ENCODE measurements at places on chromosomes 7 and 10.
A peak's percentile ranks its signal among the peaks of the same experiment; 100 is the strongest.

DNA sequence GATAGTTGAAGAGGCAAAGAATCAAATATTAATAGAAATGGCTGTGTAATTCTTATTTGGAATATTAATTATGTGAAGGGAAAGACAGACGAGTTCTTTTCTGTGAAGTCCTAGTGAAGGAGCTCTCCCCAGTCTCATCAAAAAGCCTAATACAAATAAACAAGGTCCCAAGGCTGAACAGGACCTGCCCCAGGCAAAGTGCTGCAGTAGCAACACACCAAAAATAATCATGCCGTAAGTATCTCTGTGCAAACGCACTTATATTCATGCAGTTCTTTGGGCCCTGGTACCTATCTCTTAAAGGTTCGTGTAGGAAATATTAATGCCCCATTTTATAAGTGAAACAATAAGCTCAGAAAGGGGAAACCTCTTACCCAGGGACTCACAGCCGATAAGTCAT is 12.2 kb upstream of the CHST15 start:
- no peak for DNase-seq

GRCh38 chr10:118444069-118444468 is 101.9 kb upstream of the FAM204A start:
- no peak for DNase-seq

GRCh38 chr10:75646916-75647315 is 215.5 kb downstream of the LRMDA start:
- DNase-seq = no peak

- no peak for DNase-seq
Observed at GRCh38 chr10:73553761-73554160, 37.4 kb downstream of the USP54 start.

DNA sequence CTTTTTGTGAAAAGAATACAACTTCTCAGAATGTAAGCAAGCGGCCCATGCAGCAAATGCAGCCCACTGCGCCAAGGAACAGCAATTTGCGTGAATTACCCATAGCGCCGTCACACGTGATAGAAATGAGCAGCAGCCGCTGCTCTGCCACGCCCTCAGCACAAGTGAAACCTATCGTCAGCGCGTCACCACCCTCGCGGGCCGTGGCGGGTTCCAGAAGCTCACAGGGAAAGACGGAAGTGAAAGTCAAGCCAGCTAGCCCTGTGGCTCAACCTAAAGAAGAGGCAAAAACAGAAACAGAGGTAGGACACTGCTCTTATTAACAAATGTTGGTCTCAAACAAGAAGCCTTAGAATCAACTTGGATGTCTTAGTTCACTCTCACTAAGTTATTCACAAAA is 70.5 kb downstream of the SHH start:
- no peak for DNase-seq

- DNase-seq = peak; percentile 89
Observed at GRCh38 chr7:26667514-26668133, 196.8 kb downstream of the SKAP2 start.

GRCh38 chr7:49928787-49929186 is 155.3 kb downstream of the VWC2 start:
- DNase-seq = no peak

GRCh38 chr7:103622274-103622673 is 176.3 kb upstream of the SLC26A5 start:
- DNase-seq = no peak

GRCh38 chr10:130029209-130029608 is 65.1 kb upstream of the EBF3 start:
- no peak for DNase-seq

- no peak for DNase-seq
Observed at GRCh38 chr10:62388328-62388727, 14.2 kb downstream of the ZNF365 start.

GRCh38 chr7:1192171-1192676 is 32.2 kb upstream of the ZFAND2A start:
- peak; percentile 81 for DNase-seq

- no peak for DNase-seq
Observed at GRCh38 chr7:44979481-44980392, 922 bp upstream of the MYO1G start.

DNA sequence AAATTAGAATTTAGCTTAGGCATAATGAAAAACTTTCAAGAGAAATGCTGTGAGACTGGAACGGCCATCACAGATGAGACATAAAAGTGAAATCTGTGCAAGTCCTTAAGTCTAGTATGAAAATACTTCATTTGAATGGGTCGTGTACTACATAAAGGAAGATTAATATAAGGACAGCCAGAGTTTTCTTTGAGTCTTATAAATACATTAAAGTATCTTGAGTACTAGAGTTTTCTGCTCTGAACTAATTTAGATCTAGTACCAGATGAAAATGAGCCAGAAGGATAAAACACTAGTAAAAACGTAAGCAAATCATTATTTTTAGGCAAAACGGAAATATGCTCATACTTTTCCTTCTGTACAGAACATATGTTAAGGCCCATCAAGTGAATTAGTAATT is 93.1 kb downstream of the ATE1 start:
- no peak for DNase-seq

DNA sequence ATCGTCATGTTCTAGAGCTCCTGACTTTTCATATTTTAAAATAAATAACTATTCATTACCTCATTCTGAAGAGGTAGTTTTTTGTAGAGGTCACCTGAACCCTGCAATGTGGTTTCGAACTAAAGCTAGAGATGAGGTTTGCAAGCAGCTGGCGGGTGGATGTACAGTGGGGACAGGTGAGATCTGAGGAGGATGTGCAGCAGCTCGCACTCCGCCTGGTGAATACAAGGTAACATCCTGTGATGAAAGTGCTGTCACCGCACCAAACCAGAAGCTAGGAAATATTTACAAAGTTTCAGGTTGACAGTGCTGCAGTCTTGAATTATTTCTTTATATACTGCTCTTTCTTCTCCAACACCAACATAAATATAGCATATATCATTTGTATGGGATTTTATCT is 26.5 kb downstream of the NDUFB2 start:
- DNase-seq = no peak

DNA sequence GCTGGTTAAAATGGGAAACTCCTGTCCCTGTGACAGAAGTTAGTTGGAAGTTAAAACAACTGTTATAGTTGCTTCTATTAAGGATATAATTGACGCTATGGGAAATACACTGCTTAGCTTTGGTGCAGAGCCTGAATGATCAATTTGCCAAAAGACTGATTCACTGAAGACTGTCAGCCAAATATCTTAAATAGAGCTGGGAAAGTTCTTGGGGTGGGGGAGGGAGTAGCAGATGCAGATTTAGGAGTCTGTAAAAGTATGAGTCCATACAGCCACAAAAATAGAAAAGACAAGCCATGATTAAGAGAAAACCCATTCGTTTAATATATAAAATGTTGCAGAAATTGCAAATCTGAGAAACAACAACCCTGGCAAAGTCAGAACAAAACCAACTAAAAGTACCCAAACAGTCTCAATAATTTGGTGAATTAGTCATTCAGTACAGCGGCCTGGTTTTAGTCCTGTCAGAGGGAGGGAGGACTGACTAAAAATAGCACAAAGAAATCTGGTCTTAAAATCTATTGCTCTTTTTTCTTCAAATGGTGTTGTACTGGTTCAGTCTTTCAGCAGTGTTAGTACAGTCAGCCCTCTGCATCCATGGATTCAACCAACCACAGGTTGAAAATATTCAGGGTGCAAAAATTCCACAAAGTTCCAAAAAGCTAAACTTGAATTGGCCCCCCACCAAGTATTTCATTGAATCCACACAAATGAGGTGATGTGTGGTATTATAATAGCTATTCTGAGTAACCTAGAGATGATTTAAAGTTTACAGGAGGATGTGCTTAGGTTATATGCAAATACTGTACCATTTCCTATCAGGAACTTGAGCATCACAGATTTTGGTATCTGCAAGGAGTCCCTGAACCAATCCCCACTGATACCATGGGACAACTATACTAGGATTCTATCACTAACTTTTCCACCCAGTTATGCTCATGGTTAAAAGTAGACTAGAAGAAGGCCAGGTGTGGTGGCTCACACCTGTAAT is 30.0 kb downstream of the STK17A start:
- DNase-seq = peak; percentile 33

GRCh38 chr10:50470345-50470744 is 153.4 kb downstream of the SGMS1 start:
- DNase-seq = no peak

DNA sequence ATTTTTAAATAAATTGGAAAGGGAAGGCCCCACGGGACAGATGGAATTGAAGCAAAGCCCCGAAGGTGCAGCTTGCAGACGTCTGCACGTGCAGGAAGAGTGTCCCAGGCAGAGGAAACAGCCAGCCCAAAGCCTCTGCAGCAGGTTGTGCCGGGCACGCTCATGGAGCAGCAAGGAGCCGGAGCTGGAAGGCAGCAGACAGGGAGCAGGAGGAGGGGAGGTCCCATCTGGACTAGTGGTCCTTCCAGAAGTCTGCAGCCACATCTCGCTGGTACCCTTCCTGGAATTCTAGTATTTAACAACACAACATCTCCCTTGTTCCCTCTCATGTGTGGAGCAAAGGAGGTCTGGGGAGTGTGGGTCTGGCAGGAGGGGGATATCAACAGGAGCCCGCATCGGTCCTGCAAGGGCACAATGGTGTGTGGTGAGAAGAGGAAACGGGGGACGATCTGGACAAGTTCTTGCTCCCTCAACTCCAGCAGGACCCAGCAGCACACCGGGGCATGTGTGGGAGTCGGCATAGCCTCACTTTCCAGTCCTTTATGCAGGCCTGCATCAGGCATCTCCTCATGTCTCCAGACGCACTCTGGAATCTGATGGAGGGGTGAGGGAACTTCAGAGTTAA is 169.3 kb downstream of the GRID1 start:
- no peak for DNase-seq

DNA sequence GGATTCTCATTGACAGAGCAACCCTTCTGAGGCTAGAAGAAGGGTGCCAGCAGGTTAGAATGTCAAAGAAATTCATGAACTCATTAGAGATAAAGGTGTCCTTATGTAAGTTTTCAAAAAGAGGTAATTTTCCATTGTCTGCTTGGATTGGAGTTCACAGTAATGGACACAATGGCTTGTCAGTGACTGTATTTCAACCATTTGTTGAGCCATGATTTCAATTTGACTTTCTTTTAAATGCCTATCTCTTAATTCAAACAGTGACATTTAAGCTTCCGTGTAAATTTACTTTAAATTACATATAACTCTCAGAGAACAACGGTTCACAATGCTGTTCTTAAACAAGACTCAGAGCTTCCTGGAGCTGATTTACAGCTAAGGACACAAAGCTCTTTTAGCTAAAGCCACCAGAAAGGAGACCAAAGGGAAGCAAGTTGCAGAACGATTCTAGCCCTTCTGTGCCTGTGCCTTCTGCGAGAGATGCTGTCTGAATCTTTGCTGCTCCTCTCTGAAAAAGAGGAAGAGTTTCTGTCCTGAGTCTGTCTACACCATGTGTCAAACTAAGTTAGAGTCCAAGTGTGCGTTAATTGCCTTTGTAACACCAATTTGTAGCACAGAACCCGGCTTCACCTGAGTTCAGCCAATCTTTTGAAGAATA is 42.2 kb upstream of the PFKP start:
- DNase-seq = no peak

- no peak for DNase-seq
Observed at GRCh38 chr7:107697321-107698049, 36.9 kb downstream of the SLC26A4 start.

DNA sequence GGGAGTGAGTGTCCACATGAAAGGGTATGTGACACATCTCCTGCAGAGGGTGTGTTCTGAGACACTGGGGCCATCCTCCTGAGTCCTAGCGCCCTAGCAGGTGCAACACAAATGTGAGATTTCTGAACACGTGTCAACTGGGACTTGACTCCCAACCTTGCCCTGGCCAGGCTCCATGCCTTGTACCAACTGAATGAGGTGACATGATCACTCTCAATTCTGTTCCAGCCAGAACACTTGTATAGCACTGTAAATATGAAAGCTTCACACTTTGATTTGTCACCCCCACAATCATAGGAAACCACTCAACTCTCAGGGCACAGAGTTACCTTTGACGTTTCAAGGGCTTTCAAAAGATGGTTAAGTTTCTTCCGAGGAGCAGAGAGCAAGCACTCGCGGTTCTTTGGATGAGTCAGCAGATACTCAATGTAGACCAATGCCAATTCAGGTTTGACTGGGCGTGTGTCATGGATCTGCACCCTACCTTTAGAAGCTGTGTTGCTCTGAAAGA is 48.6 kb downstream of the NCAPG2 start:
- no peak for DNase-seq

GRCh38 chr10:88045096-88045495 is 181.7 kb downstream of the PTEN start:
- DNase-seq = no peak

- DNase-seq = no peak
Observed at GRCh38 chr10:5645375-5645774, 21.0 kb downstream of the ASB13 start.

DNA sequence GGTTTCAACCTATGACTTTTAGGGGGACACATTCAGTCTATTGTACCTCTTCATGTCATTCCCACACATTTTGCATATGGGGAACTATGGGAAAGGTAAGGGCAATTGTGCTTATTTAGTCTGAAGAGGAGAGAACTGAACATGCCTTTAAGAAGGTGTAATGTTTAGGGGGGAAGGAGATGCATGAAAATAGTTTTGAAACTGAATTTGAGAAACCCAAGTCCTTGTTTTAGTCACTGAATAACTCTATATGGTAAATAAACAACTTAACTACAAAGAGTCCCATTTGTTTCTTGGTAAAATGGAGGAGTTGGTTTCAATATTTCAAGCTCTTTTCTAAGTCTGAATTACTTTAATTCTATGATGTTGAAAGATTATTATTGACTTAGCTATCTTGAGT is 166.1 kb downstream of the DNAJB9 start:
- DNase-seq = no peak

DNA sequence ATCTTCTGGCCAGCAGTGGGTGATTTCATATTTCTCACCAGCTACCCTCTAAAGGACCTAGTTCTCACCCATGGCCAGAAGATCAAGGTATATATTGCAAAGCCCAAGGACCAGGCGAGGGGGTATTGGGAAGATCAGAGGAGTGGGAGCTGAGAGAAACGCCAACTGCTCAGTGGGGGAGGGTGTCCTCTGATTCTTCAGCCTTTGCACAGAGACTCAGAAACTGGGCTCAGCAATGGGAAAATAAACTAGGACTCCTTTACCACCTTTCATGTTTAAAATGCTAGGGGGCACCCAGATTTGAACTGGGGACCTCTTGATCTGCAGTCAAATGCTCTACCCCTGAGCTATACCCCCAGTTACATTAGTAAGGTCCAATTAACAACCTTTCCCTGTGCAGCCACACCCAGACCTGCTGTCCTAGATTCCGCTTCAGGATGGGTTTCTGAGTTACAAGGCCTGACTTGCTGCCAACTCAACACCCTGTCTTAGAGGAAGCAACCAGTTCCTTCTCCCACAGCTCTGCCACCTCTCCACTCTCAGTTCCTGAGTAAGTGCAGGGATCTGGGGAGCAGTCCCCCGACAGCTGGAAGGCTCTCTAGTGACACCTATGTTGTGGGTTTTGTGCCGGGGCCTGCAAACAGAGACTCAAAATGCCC is 93.5 kb downstream of the ZNF783 start:
- DNase-seq = no peak
